ENCODE measurements at places on chromosomes 1 and 21.

- DNase-seq: no peak
These were observed 40.0 kb upstream of the CTPS1 start for GRCh38 chr1:40939320-40940059.

DNA sequence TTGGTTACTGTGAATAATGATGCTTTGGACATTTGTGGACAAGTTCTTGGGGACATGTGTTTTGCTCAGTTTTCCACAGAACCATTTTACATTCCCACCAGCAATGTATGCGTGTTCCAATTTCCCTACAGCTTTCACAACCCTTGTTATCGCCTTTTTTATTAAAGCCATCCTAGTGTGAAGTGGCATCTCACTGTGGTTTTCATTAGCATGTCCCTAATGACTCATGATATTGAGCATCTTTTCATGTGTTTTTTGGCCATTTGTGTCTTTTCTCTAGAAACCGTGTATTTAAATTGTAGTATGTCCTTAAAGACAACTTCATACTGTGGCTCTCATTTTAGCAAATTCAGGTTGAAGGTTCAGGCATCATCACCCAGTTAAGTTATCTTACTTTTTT lies 132.1 kb downstream of the TGFBR3 start:
- no peak for DNase-seq

GRCh38 chr1:4986306-4986705 lies 331.9 kb downstream of the AJAP1 start:
- DNase-seq: no peak

- no peak for DNase-seq
These were observed 19.1 kb upstream of the TMCO1 start for GRCh38 chr1:165787741-165788140.

DNA sequence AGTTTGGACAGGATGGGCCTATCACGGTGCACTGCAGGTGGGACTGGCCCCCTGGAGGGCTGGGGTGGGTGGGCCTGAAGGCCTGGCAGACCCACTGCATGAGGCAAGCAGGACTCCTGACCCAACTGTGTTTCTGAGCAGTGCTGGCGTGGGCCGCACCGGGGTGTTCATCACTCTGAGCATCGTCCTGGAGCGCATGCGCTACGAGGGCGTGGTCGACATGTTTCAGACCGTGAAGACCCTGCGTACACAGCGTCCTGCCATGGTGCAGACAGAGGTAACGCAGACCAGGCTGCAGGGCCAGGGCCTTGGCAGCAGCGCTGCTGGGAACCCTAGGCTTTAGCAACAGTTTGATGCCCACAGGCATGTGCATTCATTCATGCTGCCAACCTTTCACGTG lies 29.0 kb upstream of the KDM4A start:
- DNase-seq: no peak

- DNase-seq: no peak
These were observed 39.1 kb downstream of the RIMS3 start for GRCh38 chr1:40626383-40626770.

GRCh38 chr1:57674801-57675200 lies 250.9 kb upstream of the DAB1 start:
- no peak for DNase-seq

DNA sequence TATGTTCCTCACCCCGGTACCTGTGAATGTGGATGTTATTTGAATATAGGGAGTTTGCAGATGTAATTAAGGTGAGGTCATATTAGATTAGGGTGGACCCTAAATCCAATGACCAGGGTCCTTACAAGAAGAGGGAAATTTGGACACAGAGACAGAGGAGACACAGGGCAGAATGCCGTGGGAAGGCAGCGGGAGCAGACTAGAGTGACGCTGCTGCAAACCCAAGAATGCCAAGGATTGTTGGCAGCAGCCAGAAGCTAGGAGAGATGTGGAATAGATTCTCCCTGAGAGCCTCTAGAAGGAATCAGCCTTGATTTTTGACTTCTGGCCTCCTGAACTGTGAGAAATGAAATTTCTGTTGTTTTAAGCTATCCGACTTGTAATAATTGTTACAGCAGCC lies 53.6 kb downstream of the SPATA46 start:
- DNase-seq: no peak

GRCh38 chr1:77126307-77126706 lies 92.9 kb downstream of the PIGK start:
- no peak for DNase-seq

GRCh38 chr1:26734501-26735058 lies 38.8 kb downstream of the ARID1A start:
- no peak for DNase-seq

- DNase-seq: no peak
These were observed 424.5 kb upstream of the DAB1 start for GRCh38 chr1:57848406-57848805.

Data from amygdala (tissue), 56 donors.